ENCODE measurements at places on chromosomes 6 and 20.

DNA sequence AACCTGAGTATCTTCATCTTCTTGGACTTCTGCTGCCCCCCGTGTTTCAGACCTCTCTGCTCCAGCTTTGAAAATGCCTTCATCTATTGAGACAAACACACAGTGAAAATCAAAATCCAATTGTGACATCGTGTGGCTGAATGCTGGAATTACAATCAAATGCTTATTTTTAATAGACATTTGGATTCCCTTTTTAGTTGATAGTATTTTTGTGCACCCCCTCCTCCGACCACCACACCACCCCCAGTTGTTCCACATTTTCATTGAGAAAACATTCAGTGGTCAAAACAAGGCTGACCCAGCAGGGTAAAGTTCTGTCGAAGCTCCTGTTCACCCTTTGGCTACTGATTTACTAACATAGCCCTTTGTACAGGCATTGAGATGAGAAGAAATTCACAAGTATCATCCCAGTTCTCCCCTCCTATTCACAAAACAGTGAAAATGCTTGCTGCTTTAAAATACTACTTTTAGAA, 79.0 kb downstream of the NRSN1 start:
- DNase-seq: peak; percentile 29

- peak; percentile 29 for DNase-seq
Observed at GRCh38 chr6:76861403-76861802, 601.9 kb downstream of the HTR1B start.

DNA sequence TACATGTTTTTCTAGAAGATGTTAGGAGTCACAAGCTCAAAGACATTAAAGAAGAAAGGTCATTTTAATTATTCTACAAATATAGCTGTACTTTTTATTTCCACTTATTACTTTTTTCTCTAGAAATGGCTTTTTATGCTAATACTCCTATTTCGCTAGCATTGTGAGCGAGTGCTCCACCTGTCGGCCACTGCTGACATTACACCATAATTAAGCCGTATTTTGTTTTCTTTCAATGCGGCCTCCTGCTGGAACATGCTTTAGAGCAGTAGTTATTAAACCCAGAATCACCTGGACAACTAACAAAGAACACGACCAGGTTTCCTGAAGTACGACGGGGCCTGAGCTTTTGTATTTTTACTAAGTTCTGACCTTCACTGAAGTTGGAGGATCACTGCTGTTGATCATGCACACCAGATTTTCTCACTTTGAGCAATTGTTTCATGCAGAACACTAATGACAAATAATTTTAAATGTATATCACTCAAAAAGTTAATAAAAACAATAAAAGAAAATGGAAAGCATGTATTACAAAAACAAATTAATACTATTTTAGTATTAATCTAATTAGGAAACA, 74.1 kb upstream of the PAK5 start:
- DNase-seq: peak; percentile 35

GRCh38 chr6:106113256-106113959, 27.3 kb downstream of the PRDM1 start:
- no peak for DNase-seq

- no peak for DNase-seq
Observed at GRCh38 chr6:146287691-146288369, 255.8 kb upstream of the RAB32 start.

- DNase-seq: no peak
Observed at GRCh38 chr6:147459780-147460179, 48.7 kb upstream of the SAMD5 start.

DNA sequence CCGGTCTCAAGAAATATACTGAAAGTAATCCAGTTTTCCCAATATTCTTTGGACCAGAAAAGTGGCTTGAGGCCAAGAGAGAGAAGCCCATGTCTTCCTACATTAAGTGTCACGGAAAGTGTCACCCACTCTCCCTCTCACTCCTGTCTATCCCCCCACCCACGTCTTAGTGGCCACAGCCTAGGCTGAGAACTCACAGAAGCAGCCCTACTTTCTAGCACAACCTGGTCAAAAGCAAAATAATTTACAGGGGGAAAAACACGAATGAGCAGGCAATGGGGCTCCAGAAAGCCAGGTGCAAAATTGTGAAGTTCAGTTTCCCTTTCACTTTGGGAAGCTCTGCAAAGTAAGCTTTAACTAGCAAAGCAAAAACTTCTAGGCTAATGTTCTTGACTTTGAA, 118.0 kb downstream of the OPRM1 start:
- DNase-seq: no peak

- peak; percentile 48 for DNase-seq
Observed at GRCh38 chr6:96837081-96837971, at the start of gene GPR63. Gene GPR63 (minus strand): TSS chr6:96837477. CDS start chr6:96799731, 37,746 bp downstream.

- DNase-seq: peak; percentile 78
Observed at GRCh38 chr6:101402622-101403031, 9.1 kb downstream of the GRIK2 start.

All from BE2C (cell line).